Stimulated activated naive CD8-positive, alpha-beta T cell treated with anti-CD3 and anti-CD28 coated beads, Interleukin-15, amount 100 ng/mL, for 72 hours (primary cell): ENCODE measurements at places on chromosomes 5 and 9.

GRCh38 chr5:83956386-83956785 is 235.7 kb upstream of the HAPLN1 start:
- no peak for DNase-seq

DNA sequence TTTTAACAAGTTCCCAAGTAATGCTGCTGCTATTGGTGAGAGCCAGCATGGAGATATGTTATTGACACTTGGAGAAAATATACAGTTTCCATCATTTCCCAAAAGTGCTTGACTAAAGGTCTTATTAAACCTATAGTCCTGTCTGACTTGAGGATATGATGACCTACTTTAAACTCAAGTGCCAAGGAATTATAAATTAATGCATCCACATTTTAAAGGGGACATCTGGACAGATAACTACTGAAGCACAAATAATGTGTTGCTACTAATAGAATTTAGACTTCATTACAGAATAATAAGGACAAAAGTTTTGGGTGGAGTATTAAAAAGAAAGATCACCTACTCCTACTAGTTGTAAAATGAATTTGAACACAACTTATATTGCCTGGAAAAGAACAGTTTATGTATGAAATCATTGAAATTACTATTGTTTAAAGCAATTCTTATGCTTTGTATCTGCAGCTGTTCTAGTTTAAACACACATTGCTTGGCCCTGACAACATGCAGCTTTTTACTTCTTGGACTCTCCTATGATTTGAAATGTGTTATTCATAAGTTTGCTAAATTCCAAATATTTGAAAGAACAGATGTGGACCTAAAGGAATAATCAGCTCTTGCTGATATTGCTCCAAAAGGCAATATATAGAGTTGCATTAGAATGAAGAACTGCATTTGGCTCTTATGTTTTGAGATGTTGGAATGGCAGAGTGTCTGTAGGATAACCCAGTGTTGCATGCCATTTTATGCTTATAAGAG is 73.4 kb downstream of the SGCD start:
- no peak for DNase-seq

DNA sequence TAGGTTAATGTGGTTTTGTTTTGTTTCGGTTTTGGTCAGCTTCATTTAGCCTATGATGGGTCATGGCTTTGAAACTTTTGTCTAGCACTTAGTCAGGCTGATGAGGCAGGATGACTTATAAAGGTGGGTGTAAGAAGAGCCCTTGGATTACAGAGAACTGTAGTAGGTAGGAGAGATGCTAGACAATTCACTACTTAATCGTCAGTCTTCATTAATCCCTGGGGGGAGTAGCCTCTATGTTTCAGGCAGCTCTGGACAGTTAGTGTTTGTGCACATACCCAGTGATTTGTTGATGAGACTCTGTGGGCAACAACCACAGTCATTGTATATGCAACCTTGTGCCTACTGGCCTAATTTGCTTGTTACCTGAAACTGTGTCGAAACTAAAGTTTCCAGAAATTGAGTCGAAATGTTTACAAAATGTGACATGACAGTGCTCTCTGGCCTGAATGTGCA is 113.3 kb downstream of the MTREX start:
- peak; percentile 46 for DNase-seq

DNA sequence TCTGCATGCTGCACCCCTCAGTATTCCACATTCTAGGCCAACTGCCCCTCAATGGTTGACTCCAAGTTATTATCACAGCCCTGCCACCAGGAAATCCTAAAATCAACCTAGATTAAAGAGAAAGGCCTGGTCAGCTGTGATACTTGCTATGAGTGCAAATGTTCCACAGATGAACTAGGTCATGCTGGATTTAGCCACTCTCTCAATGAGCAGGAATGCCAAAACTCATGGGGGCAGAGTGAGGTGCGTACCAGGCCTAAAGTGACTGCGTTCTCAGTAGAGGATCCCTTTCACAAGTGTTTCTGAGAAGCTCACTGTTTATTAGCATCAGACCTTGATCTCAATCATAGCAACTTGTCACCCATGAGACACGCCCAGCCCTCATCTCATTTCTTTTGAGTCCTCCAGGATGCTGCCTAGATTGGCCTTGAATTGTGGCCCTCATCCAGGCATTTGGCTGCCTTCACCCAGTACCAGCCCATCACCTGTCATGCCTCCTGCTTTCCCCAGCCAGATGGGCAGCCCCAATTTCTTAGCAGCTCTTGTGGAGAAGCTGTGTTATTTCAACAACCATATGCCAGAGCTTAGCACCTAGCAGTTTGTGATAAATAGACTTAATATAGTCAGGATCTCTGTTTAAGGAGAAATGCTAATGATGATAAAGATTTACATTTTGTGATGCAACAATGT is 383.9 kb downstream of the CTNND2 start:
- no peak for DNase-seq

- DNase-seq, result no peak
Measured at GRCh38 chr9:103530934-103531333, 535.8 kb downstream of the CYLC2 start.

GRCh38 chr5:54259090-54259489 is 51.3 kb downstream of the ARL15 start:
- DNase-seq, result no peak

GRCh38 chr9:107732781-107733522 is 243.4 kb upstream of the KLF4 start:
- DNase-seq, result no peak
